ENCODE measurements at places on chromosomes 4 and X.

GRCh38 chr4:3660928-3661515 lies 105.2 kb upstream of the ADRA2C start:
- no peak for DNase-seq

DNA sequence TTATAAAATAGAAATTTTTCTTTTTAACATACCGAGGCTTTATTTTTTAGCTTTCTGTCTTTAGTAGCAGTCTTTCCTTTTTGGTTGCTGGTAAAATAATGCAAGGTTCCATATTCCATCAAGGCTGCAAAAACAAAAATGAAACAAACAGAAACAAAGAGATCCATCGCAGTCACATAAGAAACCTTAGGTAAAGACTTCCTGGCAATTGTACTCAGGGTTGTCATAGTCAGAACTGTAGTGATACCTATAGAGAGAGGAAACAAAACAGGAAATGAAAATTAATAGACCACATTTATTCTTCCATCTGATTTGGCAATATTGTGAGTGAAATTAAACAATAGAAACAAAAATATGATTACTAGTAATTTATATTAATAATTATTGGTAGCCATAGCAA lies 72.5 kb downstream of the GABRG1 start:
- DNase-seq = no peak

DNA sequence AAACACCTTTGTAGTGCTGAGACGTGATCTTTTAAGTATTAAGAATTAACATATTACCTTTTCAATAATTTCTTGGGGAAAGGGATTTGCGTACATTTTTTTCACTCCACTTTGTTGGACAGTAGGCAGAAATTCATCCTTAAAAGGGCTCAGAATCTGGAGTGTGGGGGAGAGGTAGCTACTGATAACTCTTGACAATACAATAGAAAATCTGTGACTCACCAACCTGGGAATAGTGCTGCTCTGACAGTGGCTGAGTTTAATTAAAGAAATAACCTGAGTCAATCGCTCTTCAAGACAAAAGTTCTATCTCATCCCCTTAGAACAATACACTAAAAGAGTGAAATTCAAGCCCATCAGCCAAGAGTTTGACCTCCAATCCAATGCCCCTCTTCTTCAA lies 60.2 kb downstream of the SLC9A7 start:
- DNase-seq = no peak

- DNase-seq = peak; percentile 14
These were observed 41.0 kb upstream of the SH3RF1 start for GRCh38 chr4:169311643-169312365.

DNA sequence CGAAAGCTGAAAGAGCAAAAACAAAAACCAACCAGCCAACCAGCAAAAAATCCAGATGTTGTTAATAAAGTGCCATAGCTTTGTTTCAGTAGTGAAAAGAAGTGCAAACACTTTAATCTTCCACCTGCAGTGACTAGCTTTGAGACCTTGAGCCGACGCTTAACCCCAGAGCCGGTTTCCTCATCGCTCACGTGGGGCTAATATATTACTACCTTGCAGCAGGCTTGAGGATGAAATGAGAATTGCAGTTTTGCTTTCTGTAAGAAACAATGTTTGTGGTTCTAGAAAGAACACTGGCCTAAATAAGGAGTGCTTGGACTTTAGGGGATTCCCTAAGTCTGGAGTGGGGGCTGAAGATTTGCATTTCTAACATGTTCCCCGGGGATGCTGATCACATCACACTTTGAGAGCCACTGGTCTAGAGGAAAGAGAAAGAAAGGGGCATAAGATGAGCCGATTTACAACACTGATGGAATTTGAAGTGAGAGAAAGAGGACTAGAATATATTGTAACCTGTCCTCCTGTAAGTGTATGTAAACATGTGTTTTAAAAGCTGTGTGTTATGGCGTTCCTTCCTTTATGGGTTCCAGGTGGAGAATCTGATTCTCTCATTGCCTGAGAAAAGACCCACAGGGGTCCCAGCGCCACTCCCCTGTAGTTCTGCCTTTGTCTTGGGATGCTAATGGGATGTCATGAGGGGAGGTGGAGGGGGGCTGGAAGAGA lies 1.4 kb downstream of the FGF2 start:
- DNase-seq = peak; percentile 34

DNA sequence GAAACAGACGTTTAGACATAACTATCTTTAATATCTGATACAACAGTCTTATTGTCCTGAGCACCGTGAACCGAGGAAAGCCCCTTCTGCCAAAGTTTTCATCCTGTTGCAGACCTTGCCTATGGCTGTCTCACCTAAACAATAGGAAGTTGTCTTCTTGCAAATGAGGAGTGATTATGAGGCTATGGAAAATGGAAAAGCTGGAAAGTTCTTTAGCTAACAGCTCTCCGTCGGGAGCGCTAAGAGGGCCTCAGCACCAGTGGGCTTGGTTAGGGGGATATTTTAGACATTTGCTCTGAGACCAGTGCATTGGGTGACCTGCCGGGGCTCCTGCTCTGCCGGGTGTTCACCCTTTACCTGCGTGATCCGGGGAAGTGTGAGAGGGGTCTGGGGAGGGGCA lies 28.4 kb downstream of the TMEM131L start:
- DNase-seq = no peak

GRCh38 chrX:118506805-118507480 lies 11.3 kb downstream of the DOCK11 start:
- no peak for DNase-seq

- DNase-seq = no peak
These were observed 173.8 kb upstream of the RAI2 start for GRCh38 chrX:18034945-18035344.

- no peak for DNase-seq
These were observed 963 bp upstream of the USO1 start for GRCh38 chr4:75723163-75724065.

DNA sequence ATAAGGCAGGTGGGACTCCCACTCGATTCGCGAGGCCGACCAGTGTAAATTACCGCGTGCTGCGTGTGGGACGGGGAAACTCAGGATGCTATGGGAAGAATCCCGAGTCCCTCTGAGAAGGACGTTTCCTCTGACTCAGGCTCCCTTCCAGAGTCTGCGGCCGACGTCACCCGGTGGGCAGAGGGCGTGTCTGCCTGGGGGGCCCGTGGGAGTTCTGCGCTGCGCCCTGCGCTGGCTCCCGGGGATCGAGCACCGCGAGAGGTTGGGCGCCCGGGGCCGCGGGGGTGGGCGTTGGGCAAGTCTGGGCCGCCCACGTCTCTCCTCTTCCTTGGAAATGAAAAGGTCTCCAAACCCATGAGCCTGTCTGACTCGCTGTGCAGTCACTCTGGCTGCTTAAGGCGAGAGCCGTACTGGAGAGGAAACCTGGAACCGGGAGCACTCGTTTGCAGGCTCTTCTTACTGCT lies 568 bp downstream of the NIPAL1 start:
- DNase-seq = no peak

DNA sequence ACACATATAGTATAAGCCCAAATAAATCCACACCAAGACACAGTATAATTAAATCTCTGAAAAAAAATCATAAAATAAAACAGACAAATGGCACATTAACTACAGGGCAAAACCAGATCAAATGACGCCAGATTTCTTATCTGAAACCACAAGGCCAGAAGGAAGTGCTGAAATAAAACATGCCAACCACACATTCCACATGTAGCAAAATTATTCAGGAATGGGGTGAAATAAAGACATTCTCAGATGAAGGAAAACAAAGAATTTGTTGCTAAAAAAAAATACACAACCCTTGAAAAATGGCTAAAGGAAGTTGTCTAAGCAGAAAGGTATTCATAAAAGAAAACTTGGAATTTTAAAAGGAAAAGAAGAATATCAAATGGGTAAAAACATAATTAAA lies 4.5 kb upstream of the DCAF12L1 start:
- DNase-seq = no peak

DNA sequence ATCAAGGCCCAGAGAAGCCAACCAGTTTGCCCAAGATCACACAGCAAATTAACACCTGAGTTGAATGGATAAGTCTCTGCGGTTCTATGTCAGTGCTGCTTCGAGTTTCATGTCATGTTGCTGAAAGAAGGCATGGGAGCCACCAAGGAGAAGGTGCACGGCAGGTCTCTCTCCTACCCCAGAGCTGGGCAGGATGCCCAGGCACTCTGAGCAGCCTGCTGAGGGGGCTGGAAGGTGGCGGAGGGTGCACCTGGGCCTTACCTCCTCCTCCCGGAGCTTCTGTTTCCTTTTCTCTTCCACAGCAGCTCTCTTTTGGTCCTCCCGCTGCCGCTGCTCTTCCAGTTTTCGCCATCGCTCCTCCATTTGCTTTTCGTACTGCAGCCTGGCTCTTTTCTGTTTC lies 53.6 kb downstream of the MAP7D2 start:
- no peak for DNase-seq

- DNase-seq = no peak
These were observed 47.6 kb downstream of the ZFP42 start for GRCh38 chr4:188043154-188043553.

- DNase-seq = no peak
These were observed 371.7 kb downstream of the CXXC4 start for GRCh38 chr4:104123021-104123420.

GRCh38 chrX:8191022-8191421 lies 20.0 kb upstream of the VCX2 start:
- no peak for DNase-seq

- no peak for DNase-seq
These were observed 21.2 kb upstream of the USP9X start for GRCh38 chrX:41064018-41064417.
